ENCODE measurements at places on chromosomes 1 and 21.

DNA sequence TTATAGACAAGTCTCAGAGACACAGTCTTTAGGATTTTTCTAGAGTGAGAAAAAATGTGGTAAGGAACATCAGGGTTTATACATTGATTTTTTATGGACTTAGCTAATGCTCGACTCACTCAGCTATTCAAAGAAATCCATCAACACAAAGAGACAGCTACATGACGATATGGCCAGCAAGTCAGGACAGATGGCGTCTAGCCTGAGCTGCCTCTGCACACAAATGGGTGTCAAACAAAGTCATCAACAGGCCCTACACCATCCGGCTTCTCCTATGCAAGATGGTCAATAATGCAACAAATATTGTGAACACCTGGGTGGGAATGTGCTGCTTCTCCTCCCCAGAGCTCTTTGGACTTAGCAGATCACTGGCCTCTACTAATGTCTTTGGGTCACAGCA is 13.3 kb upstream of the ERICH3 start:
- DNase-seq: no peak

- DNase-seq: no peak
These were observed 53.5 kb downstream of the CAPN2 start for GRCh38 chr1:223765719-223766340.

DNA sequence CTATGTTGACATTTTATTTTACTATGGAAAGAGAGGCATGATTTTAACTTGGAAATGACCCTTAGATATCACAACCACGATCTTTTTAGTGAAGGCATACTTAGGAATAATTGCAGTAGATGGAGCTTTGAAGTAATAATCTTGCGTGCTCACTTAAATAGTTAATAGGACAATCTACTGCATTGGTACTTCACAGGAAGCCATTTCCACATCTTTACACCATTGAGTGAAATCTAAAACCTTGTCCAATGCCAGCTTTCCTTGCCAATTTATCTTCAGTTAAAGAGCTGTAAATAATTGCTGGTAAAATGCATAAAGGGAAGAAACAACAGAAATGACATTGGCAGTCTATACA is 586.3 kb downstream of the ADGRL2 start:
- DNase-seq: no peak

GRCh38 chr21:10272216-10272615 is 249.2 kb upstream of the TPTE start:
- no peak for DNase-seq

DNA sequence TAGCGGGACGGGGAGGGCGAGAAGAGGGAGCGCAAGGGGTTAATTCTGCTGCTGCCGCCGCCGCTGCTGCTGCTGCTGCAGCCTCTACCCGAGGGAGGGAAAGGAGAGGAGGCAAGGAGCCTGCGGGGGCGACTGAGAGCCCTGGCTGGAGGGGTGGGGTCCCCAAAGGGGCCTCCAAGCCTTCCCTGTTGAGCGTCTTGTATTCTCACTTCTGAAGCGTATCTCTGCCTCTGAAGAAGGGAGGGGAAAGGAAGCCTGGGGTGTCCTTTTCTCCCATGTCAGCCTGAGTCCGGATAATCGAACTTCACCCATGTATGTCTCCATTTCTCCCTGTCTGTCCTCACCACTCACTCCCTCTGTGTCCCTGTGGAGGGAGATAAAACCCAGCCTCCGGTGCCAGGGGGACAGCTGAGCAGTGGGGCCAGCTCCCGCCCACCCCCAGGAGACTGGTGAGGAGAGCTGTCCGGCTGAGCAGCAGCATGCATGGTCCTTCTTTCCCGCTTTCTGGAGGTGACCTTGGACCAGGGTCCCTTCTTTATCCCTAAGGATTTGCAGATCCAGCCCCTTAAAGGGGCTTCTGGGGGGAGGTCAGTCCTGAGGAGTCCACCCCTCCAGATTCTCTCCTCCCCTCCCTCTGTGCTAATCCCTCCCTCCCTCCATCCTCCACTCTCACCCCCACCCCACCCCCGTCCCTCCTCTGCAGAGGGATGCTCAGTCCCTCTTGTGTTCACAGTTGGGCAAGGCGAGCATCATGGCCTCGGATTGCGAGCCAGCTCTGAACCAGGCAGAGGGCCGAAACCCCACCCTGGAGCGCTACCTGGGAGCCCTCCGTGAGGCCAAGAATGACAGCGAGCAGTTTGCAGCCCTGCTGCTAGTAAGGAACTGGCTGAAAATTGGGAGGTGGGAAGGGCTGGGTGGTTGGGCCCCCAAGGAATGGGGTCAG is 1.0 kb downstream of the NCDN start:
- DNase-seq: no peak

DNA sequence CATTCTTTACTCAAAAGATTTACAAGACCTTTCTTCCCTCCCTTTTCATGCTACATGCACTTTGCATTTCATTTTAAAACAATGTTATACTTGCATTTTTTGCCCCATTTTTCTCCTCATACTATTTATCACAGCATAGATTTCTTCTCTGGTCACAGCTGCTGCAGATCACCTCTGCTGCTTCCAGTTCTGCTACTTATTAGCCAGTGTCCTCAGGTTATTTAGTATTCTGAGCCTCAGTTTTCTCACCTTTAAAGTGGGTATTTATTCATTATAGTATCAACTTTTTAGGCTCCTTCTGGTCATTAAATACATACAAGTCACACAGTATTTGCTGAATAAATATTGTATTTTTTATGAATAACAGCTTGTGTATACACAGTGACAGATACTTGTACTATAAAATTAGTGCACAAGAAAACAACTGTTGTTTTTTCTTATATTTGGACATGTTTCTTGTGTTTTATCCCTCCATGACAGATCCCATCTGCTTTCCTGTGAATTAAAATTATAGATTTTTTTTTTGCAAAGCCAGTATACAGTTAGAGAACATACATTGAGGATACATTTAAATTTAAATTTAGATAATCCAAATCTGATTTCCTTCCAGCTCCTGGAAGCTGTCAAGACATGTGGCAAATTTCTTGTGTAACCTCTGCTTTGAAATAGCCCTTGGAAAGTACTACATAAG is 85.3 kb upstream of the BCL10 start:
- DNase-seq: no peak
